ENCODE measurements at places on chromosomes 12 and 14.

- no peaks in the 10 kb centered on the region for H3K27me3 ChIP-seq
- H3K36me3 ChIP-seq, result no peaks in the 10 kb centered on the region
- H3K4me1 ChIP-seq, result no peaks in the 10 kb centered on the region
- DNase-seq, result no peak
- no peak overlapping the region for H3K27ac ChIP-seq
- H3K4me3 ChIP-seq, result no peak overlapping the region
Observed at GRCh38 chr12:41663598-41664265, 475.6 kb downstream of the PDZRN4 start.

DNA sequence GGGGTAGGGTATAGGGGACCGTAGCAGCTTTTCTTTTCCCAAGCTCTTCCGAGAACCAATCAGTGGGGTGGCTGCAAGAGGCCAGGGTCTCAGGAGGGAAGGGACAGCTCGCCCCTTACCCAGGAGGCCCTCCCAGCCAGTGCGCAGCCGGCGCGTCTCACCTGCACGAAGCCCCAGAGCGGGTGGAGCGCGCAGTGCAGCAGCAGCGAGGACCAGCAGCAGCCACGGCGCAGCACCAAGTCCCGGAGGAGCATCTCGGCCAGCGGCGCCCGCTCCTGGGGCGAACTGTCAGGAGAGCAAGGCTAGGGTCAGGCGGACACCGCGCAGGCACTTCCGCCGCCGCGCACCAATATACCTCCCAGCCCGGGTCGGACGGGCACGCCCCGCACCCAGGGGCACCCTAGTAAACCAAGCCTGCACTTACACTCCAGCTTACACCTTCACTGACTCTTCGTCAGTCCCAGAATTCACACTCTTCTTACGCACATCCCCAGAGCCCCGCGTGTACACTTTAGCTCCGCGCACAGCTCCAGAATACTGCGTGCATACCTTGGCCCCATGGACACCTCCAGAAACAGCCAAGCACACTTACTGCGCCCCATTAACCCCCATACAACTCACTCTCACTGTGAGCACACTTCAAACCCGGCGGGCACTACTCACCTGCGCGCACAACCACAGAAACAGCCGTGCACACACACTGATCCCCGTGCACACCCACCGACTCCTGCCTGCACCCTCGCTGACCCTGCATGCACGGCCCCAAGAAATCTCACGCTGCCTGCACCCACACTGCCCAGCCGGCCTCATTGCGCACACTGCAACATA, 606 bp downstream of the PRIMA1 start:
- no peaks in the 10 kb centered on the region for H3K4me1 ChIP-seq
- peak overlapping the region; percentile 71 for H3K4me3 ChIP-seq
- no peaks in the 10 kb centered on the region for H3K36me3 ChIP-seq
- no peaks in the 10 kb centered on the region for H3K27me3 ChIP-seq
- no peak for DNase-seq

GRCh38 chr12:91913651-91914050, 232.0 kb downstream of the BTG1 start:
- no peaks in the 10 kb centered on the region for H3K4me1 ChIP-seq
- H3K36me3 ChIP-seq, result no peaks in the 10 kb centered on the region
- no peaks in the 10 kb centered on the region for H3K27me3 ChIP-seq
- no peak for DNase-seq

DNA sequence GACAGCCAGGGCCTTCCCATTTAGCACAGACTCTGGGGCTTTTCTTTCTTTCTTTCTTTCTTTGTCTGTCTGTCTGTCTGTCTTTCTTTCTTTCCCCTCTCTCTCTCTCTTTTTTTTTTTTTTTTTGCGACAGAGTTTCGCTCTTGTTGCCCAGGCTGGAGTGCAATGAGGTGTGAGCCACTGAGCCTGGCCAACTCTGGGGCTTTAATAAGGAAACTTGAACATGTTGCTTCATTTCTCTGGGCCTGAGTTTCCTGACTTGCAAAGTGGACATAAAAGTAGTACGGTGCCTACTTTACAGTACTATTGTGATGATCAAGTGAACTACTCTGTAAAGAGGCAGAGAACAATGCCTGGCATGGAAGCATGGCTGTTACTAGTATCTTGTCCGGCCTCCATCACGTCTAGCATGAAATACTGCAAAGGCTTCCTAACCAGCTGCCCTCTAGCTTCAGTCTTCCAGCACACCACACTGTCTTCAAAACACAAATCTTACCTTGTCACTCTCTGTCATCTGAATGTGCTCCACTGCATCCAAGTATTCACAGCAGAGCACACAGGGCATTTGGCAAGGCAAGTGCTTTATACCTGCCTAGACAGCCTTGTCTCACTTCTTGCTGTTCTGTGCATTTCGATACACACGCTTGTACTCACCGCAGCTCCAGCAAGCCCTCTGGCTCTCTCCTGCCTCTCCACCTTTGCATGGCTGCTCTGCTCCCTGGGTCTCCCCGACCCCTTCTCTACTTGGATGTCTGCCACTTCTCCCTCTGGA, 96.7 kb downstream of the IRF2BPL start:
- H3K27me3 ChIP-seq, result no peaks in the 10 kb centered on the region
- H3K4me1 ChIP-seq, result peaks cover 16% of the 10 kb centered on the region
- H3K36me3 ChIP-seq, result no peaks in the 10 kb centered on the region
- no peak for DNase-seq

GRCh38 chr14:94342334-94342934, 19.3 kb upstream of the SERPINA6 start:
- H3K4me3 ChIP-seq, result no peak overlapping the region
- H3K36me3 ChIP-seq, result no peaks in the 10 kb centered on the region
- H3K27me3 ChIP-seq, result no peaks in the 10 kb centered on the region
- H3K27ac ChIP-seq, result no peak overlapping the region

DNA sequence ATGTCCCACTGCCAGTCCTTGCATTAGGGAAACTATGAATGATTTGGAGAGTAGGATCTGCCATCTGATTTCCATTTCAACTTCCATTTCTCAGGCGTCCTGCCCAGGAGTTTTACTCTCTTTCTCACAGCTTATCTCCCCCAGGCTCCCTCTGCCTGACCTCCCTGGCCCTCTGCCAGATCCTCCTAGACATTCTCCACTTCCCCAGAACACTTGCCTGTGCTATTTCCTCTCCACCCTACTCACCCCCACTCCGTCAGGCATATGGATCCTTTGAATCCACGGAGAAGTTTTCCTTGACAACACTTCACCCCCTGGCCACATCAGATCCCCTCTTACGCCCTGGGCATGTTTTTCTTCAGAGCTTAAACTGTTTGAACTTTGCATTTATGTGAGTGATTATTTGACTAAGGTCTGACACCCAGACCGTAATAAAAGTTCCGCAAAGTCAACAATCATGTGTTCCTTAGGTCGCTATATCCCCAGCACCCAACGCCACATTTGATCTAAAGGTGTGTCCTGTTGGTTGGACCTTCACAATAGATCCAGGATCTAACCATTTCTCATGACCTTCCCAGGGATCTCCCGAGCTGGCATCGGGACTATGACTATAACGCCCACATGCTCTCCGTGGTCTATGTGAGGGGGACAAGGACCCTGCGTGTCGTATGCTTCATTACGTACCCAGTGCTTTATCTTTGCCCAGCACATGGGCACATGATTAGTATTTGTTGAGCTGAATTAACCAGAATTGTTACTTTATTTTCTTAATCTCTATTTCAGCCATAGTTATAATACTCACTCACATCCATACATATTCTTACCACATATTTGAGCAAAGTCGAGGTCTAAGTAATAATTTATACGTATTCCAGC, 255.8 kb upstream of the FOXN3 start:
- H3K36me3 ChIP-seq, result no peaks in the 10 kb centered on the region
- no peaks in the 10 kb centered on the region for H3K27me3 ChIP-seq
- H3K4me3 ChIP-seq, result no peak overlapping the region
- no peak for DNase-seq
- no peak overlapping the region for H3K27ac ChIP-seq
- H3K4me1 ChIP-seq, result no peaks in the 10 kb centered on the region

- peaks cover 100% of the 10 kb centered on the region for H3K36me3 ChIP-seq
- DNase-seq, result no peak
- no peaks in the 10 kb centered on the region for H3K27me3 ChIP-seq
- no peak overlapping the region for H3K4me3 ChIP-seq
- H3K4me1 ChIP-seq, result no peaks in the 10 kb centered on the region
Observed at GRCh38 chr14:67778792-67779191, 37.6 kb downstream of the ZFYVE26 start.

- H3K36me3 ChIP-seq, result no peaks in the 10 kb centered on the region
- no peak overlapping the region for H3K27ac ChIP-seq
- H3K27me3 ChIP-seq, result no peaks in the 10 kb centered on the region
Observed at GRCh38 chr12:93186131-93186530, 191.6 kb upstream of the NUDT4 start.

- H3K27me3 ChIP-seq, result no peaks in the 10 kb centered on the region
- no peak overlapping the region for H3K4me3 ChIP-seq
- peaks cover 21% of the 10 kb centered on the region for H3K4me1 ChIP-seq
- no peaks in the 10 kb centered on the region for H3K36me3 ChIP-seq
Observed at GRCh38 chr12:131133994-131134393, 180.3 kb downstream of the ADGRD1 start.

DNA sequence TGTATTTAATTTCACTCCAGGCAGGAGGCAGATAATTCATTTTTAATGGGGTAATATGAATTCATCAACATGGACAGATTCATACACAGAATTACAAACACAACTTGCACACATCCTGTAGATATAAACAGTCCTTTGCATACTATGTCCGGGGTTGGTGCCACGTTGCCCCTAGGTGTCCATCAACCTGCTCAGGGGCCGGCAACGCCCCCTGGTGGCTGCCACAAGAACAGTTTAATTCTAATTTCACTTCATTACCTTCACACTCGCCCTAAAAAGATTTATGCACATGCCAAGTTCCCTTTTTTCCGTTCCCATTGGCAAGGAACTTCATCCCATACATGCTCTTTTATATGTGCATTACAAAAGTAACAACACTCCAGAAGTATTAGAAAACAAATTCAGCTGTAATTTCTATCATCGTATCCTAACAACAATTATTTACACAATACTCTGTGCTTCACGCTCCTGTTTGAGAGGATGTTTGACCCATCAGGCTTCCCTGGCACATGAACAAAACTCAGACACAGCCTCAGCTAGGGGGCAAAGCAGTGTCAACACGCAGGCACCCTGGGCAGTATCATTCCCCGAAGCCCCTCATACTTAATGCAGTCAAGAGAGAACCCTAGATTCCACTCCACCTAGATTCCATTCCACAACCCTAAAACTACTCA, 15.5 kb downstream of the MANSC1 start:
- DNase-seq, result no peak
- H3K4me3 ChIP-seq, result no peak overlapping the region
- peaks cover 3% of the 10 kb centered on the region for H3K4me1 ChIP-seq
- no peak overlapping the region for H3K27ac ChIP-seq

DNA sequence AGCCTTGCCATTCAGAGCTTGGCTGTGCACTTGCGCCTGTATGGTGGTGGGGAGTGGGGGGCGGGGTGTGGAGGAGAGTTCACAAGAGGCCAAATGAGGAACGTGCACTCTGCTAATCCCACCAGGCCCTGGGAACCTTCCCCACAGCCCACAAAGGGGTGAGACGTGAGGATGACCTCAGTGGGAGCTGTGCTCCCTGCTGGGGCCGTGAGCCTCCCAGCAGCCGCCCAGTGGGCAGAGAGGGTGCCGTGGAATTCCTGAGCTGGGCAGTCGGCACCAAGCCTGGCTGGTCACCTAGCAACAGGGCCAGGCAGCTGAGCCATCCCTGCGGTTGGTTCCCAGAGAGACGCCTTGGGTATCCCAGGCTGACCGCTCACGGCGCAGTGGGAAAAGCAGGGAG, 53.7 kb downstream of the CCNK start:
- no peaks in the 10 kb centered on the region for H3K36me3 ChIP-seq
- H3K4me3 ChIP-seq, result no peak overlapping the region
- DNase-seq, result peak; percentile 90
- H3K4me1 ChIP-seq, result peaks cover 79% of the 10 kb centered on the region
- no peaks in the 10 kb centered on the region for H3K27me3 ChIP-seq

GRCh38 chr12:124533456-124533855, 34.0 kb downstream of the NCOR2 start:
- DNase-seq, result no peak
- no peaks in the 10 kb centered on the region for H3K27me3 ChIP-seq
- H3K36me3 ChIP-seq, result no peaks in the 10 kb centered on the region
- H3K27ac ChIP-seq, result no peak overlapping the region

- H3K4me1 ChIP-seq, result no peaks in the 10 kb centered on the region
- DNase-seq, result no peak
- no peaks in the 10 kb centered on the region for H3K36me3 ChIP-seq
- H3K27ac ChIP-seq, result no peak overlapping the region
- H3K4me3 ChIP-seq, result no peak overlapping the region
Observed at GRCh38 chr12:14373217-14373616, 7.7 kb downstream of the ATF7IP start.

DNA sequence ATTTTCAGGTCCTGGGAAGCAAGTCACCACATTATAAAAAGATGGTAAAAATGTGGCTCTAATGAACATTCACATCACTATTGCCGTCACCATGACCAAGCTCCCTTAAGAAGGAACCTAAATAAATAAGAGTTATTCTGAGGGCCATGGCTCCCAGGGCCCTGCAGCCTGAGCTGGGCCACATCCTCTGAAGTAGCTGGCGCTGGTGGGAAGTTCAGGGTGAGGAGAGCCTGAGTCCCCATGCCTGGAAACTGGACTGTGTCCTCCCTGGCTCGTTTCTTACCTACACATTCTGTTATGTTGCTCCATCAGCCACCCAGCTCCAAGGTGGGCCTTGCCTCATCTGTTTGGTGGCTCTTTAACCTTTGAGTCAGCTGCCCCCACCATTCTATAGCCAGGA, 42.5 kb downstream of the TSPAN11 start:
- H3K27ac ChIP-seq, result no peak overlapping the region
- H3K36me3 ChIP-seq, result no peaks in the 10 kb centered on the region

- no peaks in the 10 kb centered on the region for H3K27me3 ChIP-seq
- DNase-seq, result no peak
Observed at GRCh38 chr14:65485516-65485915, 73.0 kb downstream of the FUT8 start.

GRCh38 chr14:26415618-26416123, 182.2 kb downstream of the NOVA1 start:
- peaks cover 43% of the 10 kb centered on the region for H3K4me1 ChIP-seq
- H3K36me3 ChIP-seq, result no peaks in the 10 kb centered on the region
- peak; percentile 94 for DNase-seq
- H3K4me3 ChIP-seq, result no peak overlapping the region

DNA sequence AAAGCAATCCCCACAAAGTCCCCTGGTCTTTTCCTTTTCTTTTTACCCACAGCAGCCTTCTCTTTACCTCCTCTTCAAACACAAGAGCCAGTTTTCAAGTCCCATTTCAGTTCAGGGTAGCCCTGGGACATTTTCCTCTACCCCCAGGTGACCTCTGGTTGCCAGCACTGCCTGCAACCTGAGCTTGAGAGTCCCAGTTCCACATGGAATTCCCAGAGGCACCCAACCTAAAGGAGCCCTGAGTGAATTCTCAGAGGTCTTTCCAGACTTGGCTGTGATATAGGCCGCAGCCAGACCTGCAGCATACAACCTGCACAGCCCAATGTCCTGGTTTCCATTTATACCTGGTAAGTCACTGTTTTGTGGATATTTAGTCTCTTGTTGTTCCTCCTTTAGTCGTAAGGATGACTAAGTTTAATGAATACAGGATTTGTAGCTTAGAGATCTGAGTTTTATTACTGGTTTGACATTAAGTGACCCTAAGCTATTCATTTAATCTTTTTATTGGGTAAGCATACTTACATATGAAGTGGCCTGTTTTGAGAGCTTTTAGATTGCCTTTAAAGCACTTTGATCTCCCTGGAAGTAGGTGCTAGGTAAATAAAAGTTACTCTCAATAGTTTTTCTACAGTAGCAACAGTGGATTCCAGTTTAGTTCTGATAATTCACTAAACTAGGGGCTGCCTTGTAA, 159.8 kb downstream of the TGFB3 start:
- H3K27ac ChIP-seq, result peak overlapping the region; percentile 64
- H3K4me3 ChIP-seq, result no peak overlapping the region
- peaks cover 51% of the 10 kb centered on the region for H3K4me1 ChIP-seq
- H3K27me3 ChIP-seq, result no peaks in the 10 kb centered on the region

- no peak for DNase-seq
- no peak overlapping the region for H3K27ac ChIP-seq
- H3K4me1 ChIP-seq, result no peaks in the 10 kb centered on the region
Observed at GRCh38 chr12:98244136-98244535, 271.3 kb upstream of the TMPO start.
